ENCODE measurements at places on chromosomes 2 and 18. TPM values are rescaled to one million over a fixed set of nuclear protein-coding genes. Genes with fewer than 3 reads are reported as not detected.

RNF152 gene
- 9.6 TPM for polyA plus RNA-seq

REV1 gene
- 7.2 TPM for polyA plus RNA-seq

TMEM200C gene
- not detected for polyA plus RNA-seq

MTCL1 gene
- 1.8 TPM for polyA plus RNA-seq

NYAP2 gene
- not detected for polyA plus RNA-seq

RNU2-63P gene
- polyA plus RNA-seq, result not detected

All from sigmoid colon (tissue), 7 donors.